Heart left ventricle (tissue), 16 donors: ENCODE measurements at places on chromosomes 12 and 14.

DNA sequence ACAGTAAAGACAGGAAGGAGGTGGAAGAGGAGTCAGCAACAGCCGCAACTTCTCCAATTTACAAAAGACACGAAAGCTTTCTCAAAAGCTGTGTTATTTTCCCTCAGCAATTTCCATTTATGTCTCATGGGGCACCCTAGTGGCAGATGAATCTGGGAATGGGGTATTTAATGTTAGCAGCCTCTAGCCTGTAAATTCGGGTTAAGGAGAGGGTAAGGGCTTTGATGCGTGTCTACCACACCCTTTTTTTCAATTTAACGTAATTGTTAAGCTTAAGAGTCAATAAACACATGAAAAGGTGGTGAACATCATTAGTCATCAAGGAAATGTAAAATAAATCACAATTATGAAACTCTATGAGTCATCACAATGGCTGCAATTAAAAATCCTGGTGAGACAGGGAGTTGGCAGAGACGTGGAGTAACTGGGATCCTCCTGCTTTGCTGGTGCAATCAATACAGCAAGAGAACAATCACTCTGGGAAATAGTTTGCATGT lies 986.4 kb downstream of the AACS start:
- DNase-seq, result no peak

- no peak for DNase-seq
These were observed 89.2 kb downstream of the PDE3A start for GRCh38 chr12:20457582-20457981.

- no peak for DNase-seq
These were observed 40.7 kb upstream of the ANO4 start for GRCh38 chr12:100753837-100754236.

- no peak for DNase-seq
These were observed 166.4 kb downstream of the DUSP6 start for GRCh38 chr12:89185889-89186288.

DNA sequence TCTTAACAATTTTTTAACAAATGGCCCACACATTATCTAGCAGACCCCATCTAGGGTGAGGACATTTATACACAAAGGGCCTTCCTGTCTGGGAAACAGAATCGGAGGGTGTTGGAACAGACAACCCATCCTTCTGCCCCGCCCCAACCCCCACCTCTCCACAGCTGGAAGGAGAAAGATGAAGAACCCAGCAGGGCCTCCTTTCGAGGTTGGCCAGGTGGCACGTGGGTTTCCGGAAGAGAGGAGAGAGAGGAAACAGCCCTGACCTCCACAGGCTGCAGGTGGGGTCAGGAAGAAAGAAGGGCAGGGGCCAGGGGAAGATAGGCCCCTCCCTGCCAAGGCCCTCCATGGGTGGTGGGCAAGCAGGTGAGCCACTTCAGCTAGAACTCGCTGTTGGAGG lies 57.2 kb downstream of the LRRC74A start:
- no peak for DNase-seq

- peak; percentile 82 for DNase-seq
These were observed 22.2 kb upstream of the PLEKHG3 start for GRCh38 chr14:64681796-64682710.

GRCh38 chr12:31765931-31766330 lies 37.1 kb upstream of the AMN1 start:
- no peak for DNase-seq

DNA sequence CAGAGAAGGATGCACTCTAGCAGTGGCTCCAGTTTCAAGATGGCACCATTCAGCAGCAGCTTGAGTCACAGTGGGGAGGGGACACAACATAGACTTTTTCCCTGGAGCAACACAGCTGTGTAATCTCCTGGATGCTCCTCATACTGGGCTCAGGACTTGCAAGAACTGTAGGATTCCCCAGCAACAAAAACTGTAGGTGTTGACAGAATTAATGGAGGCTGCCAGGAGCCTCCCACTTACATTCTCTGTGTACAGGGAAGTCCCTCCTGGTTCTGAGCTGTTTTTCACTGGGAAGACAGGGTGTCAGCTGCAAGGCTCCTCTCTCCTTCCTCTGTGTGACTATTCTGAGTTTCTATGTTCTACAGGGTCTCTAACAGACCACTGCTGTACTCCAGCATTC lies 217.9 kb downstream of the KIF21A start:
- no peak for DNase-seq

DNA sequence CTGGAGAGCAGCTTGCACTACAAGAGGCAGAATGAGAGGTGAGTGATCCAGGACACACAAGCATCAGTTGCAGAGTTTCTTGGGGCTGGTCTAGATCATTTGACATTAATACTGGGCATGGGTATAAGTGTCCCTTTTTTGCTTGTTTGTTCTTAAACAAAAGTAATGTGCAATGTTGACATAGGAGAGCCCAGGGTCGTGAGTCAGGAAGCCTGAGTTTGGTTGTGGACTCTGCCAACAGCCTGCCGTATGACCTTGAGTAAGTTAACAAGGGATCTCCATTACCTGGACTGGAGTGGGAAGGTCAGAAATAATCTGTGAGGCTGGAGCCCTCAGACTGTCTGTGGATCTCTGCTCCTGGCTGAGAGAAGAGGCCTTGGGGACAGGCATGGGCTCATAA lies 170.3 kb downstream of the KCNA5 start:
- DNase-seq, result no peak

GRCh38 chr12:58323676-58324075 lies 382.3 kb downstream of the ATP23 start:
- DNase-seq, result no peak

DNA sequence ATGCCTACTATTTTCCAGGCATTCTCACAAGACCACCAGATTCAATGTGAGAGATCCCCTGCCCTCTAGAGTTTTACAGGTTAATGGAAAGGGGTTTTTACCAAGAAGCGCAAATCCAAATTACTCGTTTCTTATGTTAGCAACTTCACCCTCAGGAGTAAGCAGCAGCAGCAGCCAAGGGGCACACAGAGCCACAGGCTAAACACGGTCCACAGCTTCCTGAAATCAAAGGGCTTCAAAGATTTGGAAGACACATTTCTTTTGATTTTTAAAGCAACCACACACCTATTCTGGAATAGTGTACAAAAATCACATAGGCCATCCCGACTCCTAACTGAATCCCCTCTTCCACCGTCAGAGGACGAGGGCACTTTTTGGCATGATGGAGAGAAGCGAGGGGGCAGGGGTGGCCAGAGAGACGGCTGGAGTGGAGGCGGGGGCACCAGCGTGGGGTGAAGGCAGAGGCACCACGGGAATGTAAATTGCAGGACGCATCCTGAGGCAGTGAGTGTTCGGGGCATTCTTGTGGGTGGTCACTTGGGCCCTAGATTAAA lies 107.0 kb downstream of the ARF6 start:
- no peak for DNase-seq

- DNase-seq, result no peak
These were observed 24.9 kb downstream of the TCTN1 start for GRCh38 chr12:110638796-110639195.

- no peak for DNase-seq
These were observed 130.5 kb upstream of the CRY1 start for GRCh38 chr12:107223821-107224220.

DNA sequence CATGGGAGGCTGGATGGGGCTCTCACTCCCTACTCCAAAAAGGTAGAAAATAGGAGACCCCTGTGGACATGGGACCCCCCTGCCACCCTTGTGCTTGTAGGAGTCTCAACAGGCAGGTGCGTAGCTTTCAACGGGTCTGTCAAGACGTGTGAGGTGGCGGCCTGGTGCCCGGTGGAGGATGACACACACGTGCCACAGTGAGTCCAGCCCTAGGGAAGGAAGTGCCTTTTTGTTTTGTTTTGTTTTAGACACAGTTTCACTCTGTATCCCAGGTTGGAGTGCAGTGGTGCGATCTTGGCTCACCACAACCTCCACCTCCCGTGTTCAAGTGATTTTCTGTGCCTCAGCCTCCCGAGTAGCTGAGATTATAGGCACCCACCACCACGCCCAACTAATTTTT lies 12.9 kb downstream of the P2RX4 start:
- no peak for DNase-seq
